Psoas muscle (tissue), 8 donors: ENCODE measurements at places on chromosomes 6 and 20. TPM values are rescaled to one million over a fixed set of nuclear protein-coding genes. Genes with fewer than 3 reads are reported as not detected.

Gene RPP21
- total RNA-seq: 28.9 TPM

Gene ENPP1
- 1.6 TPM for total RNA-seq

DNA sequence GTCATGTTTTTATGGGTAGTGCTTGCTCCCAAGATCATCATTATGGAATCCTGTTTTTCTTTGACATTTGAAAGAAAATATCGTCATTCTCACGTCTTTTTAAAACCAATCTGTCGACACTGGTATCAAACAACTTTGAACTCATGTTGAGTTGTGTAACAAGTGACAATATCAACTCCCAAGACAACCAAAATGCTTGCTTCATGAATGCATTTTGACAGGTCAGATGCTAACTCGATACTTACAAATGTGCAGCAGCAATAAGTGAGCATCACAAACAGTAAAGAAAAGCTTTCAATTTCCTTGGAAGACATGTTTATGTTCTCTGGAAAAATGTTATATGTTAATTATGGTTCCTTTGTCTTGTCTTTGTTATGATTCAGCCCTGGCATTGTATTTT is 125.9 kb downstream of the EPHA7 start:
- no peak for DNase-seq

GRCh38 chr20:408843-409696 is 971 bp downstream of the RBCK1 start:
- DNase-seq: no peak

DNA sequence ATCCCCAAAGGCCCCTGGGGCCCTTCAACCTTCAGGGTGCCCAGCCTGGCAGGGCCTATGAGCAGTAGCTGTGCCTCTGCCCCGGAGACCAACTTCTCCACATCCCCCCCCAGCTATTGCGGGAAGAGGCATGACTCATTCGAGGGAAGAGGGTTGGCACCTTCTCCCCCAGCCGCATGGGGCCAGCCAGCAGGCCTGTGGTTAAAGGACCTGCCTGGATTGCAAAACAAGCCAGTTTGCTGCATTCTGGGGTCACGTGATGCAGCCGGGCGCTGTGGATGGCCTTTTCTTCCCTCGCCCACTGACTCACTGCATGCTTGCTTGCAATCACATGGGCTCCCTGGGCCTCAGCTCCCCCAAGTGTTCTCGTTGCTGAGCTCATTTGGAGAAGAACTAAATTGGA is 182.5 kb downstream of the MAFB start:
- DNase-seq: peak; percentile 93

GRCh38 chr6:66051812-66052211 is 344.8 kb upstream of the EYS start:
- no peak for DNase-seq
